HepG2 (cell line): ENCODE measurements at places on chromosomes 6 and 20. TPM values are rescaled to one million over a fixed set of nuclear protein-coding genes. Genes with fewer than 3 reads are reported as not detected.

Gene GTSF1L
- not detected in 2 replicates for total RNA-seq

Gene LIN28B
- 56.8 and 100 TPM in 2 replicates for total RNA-seq

Gene SRC
- total RNA-seq = 54.7 and 59.7 TPM in 2 replicates

Gene ETV7
- not detected in 2 replicates for total RNA-seq

Gene EYS
- total RNA-seq = 0.07 TPM in 1 of 2 replicates, not detected in the other

- DNase-seq = no peak
These were observed 17.3 kb downstream of the PPP1R10 start for GRCh38 chr6:30599625-30600324.

DNA sequence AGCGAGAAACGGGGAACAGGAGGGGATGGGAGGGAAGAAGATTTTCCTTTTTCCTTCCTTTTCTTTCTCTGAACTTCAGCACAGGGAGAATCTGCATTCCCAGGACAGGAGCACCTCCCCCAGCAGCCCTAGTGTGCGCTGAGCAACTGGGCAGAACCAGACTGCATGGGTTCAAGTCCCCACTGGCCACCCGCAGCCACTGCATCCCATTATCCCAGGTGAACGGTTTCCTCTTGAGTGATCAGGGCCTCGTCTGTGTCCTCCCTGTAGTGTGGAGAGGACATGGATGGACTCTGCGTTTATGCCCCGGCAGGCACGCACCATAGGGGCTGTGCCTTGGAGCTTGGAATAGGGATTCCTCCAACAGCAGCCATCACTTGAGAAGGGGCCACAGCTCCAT lies 53.0 kb downstream of the ANKRD60 start:
- DNase-seq = no peak

- no peak for DNase-seq
These were observed at the start of gene ADGRF4 for GRCh38 chr6:47698342-47698787. TSS of gene ADGRF4 (plus strand) at chr6:47698580. CDS start at chr6:47707246, 8,666 bp downstream.
